ENCODE measurements at places on chromosomes 5 and 9.

GRCh38 chr9:131807144-131807983 is 67.5 kb upstream of the RAPGEF1 start:
- peaks cover 2% of the 10 kb centered on the region for H3K27me3 ChIP-seq
- no peak overlapping the region for H3K4me3 ChIP-seq
- DNase-seq: peak; percentile 18
- no peaks in the 10 kb centered on the region for H3K36me3 ChIP-seq
- H3K27ac ChIP-seq: no peak overlapping the region

GRCh38 chr5:131382407-131383395 is 118.8 kb downstream of the CDC42SE2 start:
- no peak for DNase-seq
- peaks cover 66% of the 10 kb centered on the region for H3K4me1 ChIP-seq
- H3K4me3 ChIP-seq: no peak overlapping the region
- peak overlapping the region; percentile 58 for H3K27ac ChIP-seq
- H3K36me3 ChIP-seq: peaks cover 5% of the 10 kb centered on the region
- H3K27me3 ChIP-seq: peaks cover 4% of the 10 kb centered on the region

- DNase-seq: peak; percentile 38
- H3K27me3 ChIP-seq: peaks cover 15% of the 10 kb centered on the region
- peak overlapping the region; percentile 65 for H3K4me3 ChIP-seq
- H3K36me3 ChIP-seq: peaks cover 27% of the 10 kb centered on the region
- no peak overlapping the region for H3K27ac ChIP-seq
Observed at GRCh38 chr5:179870403-179870903, 11.8 kb upstream of the MRNIP start.

DNA sequence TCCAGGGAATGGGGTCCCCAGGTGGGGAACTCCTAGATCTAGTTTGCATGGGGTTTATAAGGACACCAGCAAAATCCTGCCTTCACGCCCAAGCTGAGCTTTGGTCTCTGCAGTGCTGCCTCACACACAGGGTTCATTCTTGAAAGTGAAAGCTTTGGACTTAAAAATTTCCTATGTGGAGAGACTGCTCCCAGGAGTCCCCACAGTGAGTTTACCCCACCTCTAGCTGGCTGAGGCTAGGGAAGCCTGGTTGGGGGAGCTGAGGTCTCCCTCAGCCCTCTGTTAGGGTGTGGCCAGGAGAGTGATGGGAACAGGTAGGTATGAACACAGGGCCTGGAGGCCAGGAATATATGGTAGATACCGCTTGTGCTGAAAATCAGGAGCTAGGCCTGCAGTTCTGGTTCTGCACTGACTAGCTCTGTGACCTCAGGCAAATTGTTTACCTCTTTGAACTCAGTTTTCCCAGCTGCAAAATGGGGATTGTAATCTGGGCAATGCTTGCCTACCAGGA is 41.5 kb upstream of the LARP1 start:
- H3K27ac ChIP-seq: no peak overlapping the region
- H3K27me3 ChIP-seq: no peaks in the 10 kb centered on the region
- DNase-seq: no peak
- peaks cover 8% of the 10 kb centered on the region for H3K4me1 ChIP-seq
- no peaks in the 10 kb centered on the region for H3K36me3 ChIP-seq

GRCh38 chr5:135269931-135270421 is 129.1 kb downstream of the MACROH2A1 start:
- H3K4me3 ChIP-seq: no peak overlapping the region
- H3K27me3 ChIP-seq: no peaks in the 10 kb centered on the region
- no peaks in the 10 kb centered on the region for H3K36me3 ChIP-seq

GRCh38 chr5:112689155-112689909 is 48.4 kb upstream of the APC start:
- no peaks in the 10 kb centered on the region for H3K36me3 ChIP-seq
- no peak overlapping the region for H3K27ac ChIP-seq
- H3K4me3 ChIP-seq: no peak overlapping the region
- no peak for DNase-seq
- peaks cover 4% of the 10 kb centered on the region for H3K27me3 ChIP-seq
